Fibroblast of lung (primary cell): ENCODE measurements at places on chromosomes 16 and 17. TPM values are rescaled to one million over a fixed set of nuclear protein-coding genes. Genes with fewer than 3 reads are reported as not detected.

- no peak for DNase-seq
Measured at GRCh38 chr16:87948119-87948545, 3.1 kb upstream of the BANP start.

DNA sequence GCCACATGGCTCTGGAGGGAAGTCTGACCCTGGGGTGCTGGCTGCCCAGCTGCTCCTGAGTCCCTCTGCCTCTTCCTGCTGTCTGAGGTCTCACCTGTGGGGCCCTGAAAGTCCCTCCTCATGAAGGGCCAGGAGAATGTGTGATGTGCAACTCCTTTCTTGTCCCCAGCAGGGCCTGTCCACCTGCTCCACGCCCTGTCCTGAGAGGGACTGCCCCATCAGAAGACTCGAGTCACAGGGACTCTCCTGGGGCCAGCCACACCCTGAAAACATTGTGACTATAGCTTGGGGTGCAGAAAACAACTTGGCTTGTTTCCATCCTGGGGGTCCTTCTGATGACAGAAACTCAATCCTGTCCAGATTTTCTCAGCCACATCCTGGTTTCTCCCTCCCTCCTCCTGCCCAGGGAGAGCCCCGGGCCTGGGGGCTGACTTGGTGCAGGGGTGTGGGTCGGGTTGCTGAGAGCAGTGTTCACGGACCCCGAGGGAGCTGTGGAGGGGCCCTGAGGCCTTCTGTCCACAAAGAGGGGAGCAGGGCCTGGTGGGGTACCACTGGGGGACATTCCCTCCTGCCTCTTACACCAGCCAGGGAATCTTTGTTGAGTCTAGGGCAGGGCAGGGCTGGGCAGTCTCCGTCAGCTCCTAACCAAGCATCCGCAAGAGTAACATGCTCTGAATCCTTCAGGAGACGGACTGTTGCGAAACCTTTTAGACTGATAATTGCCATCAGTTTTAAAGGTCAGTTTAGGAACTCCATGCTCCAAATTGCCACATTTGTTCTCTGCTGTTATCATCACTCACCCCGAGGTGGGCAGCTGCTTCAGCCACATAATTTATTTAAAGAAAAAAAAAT is 45.9 kb downstream of the NT5M start:
- DNase-seq, result peak; percentile 26

DNA sequence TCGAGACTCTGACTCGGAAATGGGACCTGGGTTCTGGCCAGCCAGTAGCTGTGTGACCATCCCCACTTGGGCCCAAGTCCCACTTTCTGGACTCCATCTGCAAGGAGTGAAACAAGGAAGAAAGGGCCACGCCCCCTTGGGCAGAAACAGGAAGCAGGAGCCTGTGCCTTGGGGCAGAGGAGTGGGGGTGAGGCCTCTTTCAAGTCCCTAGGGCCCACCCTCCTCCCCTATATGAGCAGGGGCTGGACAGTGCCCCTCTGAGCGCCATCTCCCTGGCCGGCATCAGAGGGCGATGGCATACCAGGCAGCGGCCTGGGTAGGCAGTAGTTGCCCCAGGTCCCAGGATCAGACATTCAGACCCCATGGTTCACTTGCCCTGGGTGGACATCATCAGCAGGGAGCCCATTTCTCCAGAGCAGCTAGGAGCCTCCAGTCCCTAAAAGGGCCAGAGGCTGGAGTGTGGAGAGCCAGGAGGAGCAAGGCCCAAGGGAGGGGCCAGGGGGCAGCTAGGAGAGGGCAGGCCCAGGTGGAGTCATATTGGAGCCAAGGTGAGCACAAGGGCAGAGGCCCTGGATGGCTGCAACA is 7.1 kb downstream of the BCAR1 start:
- peak; percentile 79 for DNase-seq

GRCh38 chr17:78130437-78131101 is at the start of gene TMC8:
TSS of gene TMC8 (plus strand) at chr17:78130771. CDS start at chr17:78131589, 818 bp downstream.
- DNase-seq, result no peak

DNA sequence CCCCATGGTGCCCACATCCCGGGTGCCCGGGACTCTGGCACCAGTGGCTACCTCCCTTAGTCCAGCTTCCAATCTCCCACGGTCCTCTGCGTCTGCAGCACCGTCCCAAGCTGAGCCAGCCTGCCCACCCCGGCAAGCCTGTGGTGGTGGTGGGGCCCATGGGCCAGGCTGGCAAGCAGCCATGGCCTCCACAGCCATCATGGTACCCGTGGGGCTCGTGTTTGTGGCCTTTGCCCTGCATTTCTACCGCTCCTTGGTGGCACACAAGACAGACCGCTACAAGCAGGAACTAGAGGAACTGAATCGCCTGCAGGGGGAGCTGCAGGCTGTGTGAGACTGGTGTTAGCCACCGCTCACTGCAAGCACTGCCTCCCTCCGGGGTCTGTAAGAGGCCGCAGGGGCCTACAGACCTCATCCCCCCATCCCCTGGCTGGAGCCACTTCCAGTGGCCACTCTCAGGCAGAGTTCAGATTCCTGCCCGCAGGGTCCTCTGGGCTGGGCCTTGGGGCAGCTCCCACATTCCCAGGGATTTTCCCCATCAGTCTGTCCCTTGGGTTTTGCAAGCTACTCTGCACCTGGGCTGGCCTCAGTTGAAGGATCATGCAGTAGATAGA is 3.9 kb upstream of the SETD1A start:
- DNase-seq, result peak; percentile 67

- DNase-seq, result peak; percentile 82
Measured at GRCh38 chr17:27282054-27282551, 11.8 kb upstream of the WSB1 start.

DNA sequence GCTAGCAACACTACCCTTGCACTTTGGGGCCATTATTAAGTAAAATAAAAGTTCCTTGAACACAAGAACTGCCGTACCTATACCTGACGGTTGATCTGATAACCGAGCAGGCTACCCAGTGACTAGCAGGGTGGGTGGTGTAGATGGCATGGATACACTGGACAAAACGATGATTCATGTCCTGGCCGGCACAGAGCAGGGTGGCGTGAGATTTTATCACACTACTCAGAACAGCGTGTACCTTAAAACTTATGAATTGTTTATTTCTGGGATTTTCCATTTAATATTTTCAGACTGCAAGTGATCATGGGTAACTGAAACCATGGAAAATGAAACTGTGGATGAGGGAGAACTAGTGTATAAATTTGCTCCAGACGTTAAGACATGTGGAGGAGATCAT is 41.0 kb upstream of the MSI2 start:
- DNase-seq, result peak; percentile 12

- peak; percentile 52 for DNase-seq
Measured at GRCh38 chr17:37182786-37183465, 192.9 kb upstream of the C17orf78 start.

DNA sequence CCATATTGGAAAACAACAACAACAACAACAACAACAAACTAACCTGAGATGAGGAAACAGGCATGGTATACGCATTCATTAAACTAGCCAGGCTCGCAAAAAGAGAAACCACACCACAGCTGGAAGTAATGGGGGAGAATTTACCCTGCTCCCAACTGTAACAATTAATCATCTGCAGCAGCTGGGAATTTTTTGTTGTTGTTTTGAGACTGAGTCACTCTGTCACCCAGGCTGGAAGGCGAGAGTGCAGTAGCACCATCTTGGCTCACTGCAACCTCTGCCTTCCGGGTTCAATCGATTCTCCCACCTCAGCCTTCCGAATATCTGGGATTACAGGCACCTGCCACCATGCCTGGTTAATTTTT is 16.3 kb downstream of the PRPSAP1 start:
- DNase-seq, result peak; percentile 18

DNA sequence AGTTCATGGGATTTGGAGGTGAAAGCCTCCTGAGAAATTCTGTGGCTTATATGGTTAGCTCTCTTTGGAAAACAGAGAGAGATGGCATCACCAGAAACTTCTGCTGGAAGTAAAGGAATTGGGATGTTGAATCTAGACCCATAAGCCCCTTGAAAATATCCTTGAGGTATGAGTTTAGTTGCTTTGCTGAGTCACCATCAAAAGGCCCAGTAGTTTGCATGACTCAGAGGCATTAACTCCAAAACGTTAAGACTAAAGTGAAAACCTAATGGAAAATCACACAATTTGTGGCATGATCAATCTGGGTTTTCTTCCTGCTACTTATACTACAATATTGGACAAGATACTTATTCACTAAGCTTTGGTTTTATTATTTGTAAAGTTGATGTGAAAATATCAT is 349.2 kb upstream of the SALL1 start:
- peak; percentile 60 for DNase-seq

GRCh38 chr16:57694725-57695679 is at the start of gene DRC7:
TSS of gene DRC7 (plus strand) at chr16:57694806. CDS start at chr16:57697950, 3,144 bp downstream.
- peak; percentile 41 for DNase-seq

- DNase-seq, result no peak
Measured at GRCh38 chr17:8475781-8476180, 40.1 kb downstream of the NDEL1 start.

- no peak for DNase-seq
Measured at GRCh38 chr17:13272296-13272695, 254.5 kb upstream of the ELAC2 start.

GRCh38 chr16:31435341-31436220 is 7.0 kb downstream of the ZNF843 start:
- DNase-seq, result no peak

DNA sequence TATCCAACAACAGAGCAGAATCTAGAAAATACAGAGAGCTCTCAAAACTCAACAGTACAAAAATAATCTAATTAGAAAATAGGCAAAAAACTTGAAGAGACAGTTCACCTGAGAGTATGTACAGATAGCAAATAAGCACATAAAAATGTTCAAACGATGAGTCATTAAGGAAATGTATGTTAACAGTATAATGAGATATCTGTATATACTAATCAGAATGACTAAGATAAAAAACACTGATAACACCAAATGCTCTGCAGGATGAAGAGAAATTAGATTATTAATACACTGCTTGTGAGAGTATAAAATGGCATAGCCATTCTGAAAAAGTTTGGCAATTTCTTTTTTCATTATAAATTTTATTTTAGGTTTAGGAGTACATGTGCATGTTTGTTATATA is 1307.6 kb upstream of the GOT2 start:
- DNase-seq, result no peak

Gene HLF
- 0.17 and 0.51 TPM in 2 replicates for total RNA-seq

Gene TRPV3
- total RNA-seq, result 0.77 and 0.99 TPM in 2 replicates

Gene CHST6
- total RNA-seq, result 0.17 and 0.26 TPM in 2 replicates

Gene NAT9
- 29.0 and 39.6 TPM in 2 replicates for total RNA-seq

Gene DPEP3
- not detected in 2 replicates for total RNA-seq

Gene TBC1D3G
- total RNA-seq, result not detected in 2 replicates

Gene SLC5A2
- under 0.01 TPM in 1 of 2 replicates, not detected in the other for total RNA-seq

Gene SCNN1B
- total RNA-seq, result not detected in 2 replicates

Gene CRYM
- 0.26 and 0.50 TPM in 2 replicates for total RNA-seq

Gene KRTAP4-1
- not detected in 2 replicates for total RNA-seq
